ENCODE measurements at places on chromosomes 1 and 21.

DNA sequence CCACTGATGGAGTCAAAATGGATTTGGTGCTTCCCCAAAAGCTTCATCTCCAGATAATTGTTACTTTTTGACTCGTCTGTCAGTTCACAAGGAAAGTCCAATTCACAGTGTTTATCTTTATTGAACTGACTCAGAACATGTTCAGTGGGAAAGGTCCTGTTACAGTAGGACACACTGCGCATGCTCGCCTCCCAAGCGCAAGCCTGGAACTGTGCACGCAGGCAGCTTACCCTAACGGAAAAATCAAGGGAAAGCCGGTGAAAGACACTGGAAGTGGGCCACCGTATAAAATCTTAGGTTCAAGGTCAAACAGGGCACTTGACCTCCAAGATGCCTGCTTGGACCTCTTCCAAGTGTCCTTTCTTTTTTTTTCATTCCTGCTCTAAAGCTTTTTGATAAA, 174.6 kb downstream of the USP25 start:
- no peak for DNase-seq

DNA sequence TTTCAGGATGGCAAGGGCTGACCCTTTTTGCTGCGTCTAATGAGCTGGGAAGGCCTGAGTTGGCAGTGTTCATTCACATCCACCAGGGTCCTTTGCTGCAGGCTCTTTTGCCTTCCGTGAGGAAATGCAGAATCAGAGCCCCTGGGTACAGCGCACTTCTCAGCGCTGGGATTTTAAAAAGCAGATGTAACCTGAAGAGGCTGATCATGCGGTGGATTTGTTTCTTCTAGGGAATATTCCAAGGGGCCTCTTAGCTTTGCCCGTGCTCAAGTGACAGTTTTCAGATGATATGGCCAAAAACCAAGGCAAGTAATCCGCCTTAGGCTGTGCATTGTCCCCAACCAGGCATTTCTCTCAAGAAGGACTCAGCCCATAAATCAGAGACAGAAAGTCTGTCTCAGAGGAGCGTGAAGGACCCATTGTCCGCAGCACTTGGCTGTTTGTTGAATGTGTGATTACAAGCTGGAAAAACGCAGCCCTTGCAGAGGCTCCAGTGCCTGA, 237.6 kb downstream of the PTPRC start:
- DNase-seq, result peak; percentile 82

DNA sequence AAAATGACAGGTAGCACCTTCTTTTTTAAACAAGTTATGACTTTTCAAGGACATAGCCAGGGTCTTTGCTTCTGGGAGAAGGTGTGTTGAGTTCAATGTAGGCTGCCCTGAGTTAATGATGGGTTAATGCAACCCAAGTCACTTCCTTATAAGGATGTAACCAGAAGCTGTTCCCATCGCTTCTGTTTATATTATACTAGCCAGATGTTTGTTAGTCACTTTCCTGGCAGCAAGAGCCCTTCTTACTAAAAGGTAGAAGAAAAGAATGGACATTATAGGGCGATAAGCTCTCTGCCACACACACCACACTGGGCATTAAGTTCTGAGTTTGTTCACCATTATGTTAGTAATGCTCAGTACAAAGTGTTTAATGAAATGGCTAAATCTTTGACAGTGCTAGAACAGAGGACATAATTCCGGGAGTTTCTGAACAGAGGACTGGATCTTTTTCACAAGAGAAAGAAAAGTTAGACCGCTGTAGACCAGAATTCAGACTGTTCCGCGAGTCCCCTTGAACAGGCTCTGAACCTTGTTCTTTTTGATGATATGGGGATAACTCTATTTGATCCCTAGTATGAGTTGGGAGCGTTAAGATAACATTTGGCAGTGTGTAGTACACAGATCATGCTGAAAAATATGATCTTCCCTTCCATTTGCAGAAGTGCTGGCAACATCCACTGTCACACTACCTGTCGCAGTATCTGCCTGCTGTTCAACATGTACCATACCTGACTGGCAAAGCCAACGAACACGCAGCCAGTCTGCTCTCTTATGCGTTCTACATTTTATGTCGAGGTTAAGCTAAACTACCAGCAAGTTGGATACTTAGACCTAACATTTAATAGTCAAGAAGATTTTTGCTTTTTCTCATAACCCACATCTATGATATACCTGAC, 41.0 kb downstream of the DEGS1 start:
- no peak for DNase-seq

DNA sequence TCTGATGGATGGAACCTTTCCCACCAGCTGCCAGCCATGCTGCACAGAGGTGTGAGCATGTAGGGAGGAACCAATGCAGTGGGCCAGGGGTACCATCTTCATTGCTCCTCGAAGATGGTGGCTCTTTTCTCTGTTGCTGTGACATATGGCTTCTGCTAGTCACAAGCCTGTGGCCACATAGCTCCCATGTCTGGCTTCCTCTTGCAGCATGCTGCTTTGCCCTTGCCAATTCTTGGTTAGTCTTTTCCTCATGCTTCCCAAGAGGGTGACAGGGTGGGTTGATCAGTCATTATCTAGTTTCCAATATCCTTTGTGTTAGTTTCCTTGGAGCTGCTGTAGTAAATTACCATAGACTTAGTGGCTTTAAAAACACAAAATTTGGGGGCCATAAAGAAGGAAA, 123.4 kb downstream of the ETS2 start:
- DNase-seq, result no peak

- DNase-seq, result no peak
Measured at GRCh38 chr1:72278461-72278860, 3.9 kb downstream of the NEGR1 start.

DNA sequence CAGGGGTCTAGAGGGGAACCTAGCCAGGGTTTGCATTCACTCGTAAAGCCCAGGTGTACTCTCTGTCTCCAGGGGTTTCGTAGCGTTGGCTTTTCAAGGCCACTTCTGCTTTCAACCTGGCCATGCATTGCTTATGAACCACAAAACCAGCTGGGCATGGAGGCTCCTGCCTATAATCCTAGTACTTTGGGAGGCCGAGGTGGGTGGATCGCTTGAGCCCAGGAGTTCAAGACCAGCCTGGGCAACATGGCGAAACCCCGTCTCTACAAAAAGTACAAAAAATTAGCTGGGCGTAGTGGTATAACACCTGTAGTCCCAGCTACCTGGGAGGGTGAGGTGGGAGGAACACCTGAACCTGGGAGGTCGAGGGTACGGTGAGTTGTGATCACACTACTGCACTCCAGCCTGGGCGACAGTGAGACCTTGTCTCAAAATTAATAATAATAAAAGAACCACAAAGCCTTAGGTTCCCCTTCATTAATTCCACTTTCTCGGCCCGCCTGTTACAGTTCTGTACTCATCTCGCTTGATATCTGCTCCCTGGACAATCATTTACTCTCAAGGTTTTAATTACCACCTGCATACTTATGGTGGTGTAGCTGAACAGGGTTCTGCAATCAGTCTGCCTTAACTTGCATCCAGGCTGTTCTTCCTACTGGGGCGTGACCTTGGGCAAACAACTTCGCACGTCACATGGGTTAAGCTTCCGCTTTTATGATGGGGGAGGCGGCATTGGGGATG, 6.1 kb downstream of the SLC16A4 start:
- DNase-seq, result no peak

GRCh38 chr1:18443587-18444520, 36.9 kb upstream of the KLHDC7A start:
- no peak for DNase-seq

DNA sequence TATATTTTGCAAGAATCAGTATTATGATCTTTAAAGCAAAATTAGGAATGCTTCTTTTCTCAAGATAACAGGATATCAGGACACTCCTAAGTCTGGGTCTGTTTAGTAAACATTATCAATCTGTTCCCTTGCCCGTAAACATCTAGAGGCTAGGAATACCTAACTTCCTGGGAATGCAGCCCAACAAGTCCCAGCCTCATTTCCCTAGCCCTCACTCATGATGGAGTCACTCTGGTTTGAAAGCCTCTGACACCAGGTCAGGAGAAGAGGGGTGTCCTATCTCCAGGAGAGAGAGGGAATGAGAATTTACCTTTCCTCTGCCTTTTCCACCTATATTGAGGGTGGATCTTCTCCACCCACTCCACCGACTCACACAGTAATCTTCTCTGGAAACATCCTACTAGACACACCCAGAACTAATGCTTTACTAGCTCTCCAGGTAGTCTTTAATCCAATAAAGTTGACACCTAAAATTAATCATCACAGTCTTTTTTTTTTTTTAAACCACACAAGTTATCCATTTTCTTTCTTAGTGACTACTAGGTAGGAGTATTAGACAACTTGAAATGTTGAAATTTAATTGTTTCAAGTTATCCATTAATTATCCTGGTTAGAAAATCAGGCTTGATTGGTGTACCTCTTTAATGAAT, 659.3 kb downstream of the USP25 start:
- DNase-seq, result no peak

- DNase-seq, result no peak
Measured at GRCh38 chr1:115929881-115930280, 46.4 kb upstream of the SLC22A15 start.

GRCh38 chr1:32276032-32276782, 15.7 kb upstream of the HDAC1 start:
- DNase-seq, result no peak

- no peak for DNase-seq
Measured at GRCh38 chr1:201444792-201445191, 23.3 kb upstream of the TNNI1 start.

DNA sequence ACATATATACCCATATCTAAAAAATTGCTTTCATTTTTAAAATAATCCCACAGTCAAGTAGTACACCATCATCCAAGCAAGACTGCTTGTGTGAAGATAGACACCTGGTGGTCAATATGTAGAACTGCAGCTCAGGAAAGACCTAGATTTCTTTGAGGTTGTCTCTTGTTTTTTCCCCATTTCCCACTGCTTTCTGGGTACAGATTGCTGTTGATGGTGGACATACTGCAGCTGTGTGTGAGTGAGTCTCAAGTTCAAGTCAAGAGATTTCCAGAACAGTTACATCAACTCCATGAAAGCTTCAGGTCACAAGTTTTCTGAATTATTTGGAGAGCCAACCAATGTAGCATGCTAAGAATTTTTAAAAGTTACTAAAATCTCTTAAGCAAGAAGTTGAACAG, 306.4 kb downstream of the DUSP10 start:
- peak; percentile 82 for DNase-seq

DNA sequence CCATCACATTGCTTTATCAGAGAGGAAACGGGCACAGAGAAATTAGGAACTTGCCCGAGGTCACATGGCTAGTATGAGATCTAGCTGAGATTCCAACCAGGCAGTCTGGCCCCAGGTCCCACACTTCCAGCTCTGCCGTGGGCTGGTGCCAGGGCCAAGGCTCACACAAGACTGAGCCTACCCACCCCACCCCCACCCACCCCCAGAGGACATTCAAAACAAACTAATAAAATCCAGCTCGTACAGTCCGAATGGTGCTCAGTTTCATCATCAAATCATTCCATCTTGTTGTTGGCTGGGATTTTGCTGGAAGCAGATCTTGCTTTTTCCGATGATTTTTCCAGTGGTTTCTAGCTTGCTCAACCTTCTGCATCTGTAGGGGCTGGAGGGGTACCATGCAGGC, 27.9 kb downstream of the MATN1 start:
- no peak for DNase-seq

Measured in pons (tissue), 1 donor.